ENCODE measurements at places on chromosomes 3 and 15.

DNA sequence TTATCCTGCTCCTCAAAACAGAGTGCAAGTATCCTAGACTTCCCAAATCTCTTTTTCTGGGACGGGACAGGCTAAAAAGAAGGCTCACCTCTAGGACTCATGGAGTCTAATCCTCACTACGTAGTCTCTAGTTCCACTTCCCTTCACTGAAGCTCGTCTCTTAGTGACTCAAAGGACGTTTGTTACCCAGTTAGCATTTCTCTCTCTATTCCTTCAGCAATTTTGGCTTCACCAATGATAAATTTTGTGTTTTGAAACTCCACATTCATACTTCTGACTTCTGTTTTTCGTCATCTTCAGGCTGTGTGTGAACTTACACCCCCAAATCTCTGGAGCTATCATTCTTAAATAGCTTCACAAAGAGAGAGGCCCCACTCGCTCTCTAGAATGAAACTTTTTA, 627.1 kb downstream of the NAALADL2 start:
- no peak for DNase-seq

DNA sequence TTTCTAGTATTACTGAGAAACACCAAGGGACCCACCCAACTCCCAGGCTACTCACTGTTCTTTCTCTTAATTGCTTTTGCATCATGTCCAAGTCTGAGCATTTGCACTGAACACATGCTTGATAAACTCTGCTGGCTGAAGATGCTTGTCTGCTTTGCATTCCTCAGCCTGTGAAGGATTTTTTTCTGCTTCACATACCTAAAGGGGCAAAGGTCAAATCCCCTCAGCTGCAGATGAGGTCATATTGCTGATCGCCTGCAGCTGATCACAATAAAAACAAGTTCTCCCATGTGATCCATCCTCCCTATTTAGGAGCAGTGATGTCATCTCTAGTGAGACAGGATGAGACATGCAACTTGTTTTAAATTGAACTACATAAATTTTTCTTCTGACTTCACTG, 84.6 kb upstream of the DCBLD2 start:
- DNase-seq: no peak

GRCh38 chr15:75178171-75178937, 23.3 kb upstream of the C15orf39 start:
- no peak for DNase-seq

DNA sequence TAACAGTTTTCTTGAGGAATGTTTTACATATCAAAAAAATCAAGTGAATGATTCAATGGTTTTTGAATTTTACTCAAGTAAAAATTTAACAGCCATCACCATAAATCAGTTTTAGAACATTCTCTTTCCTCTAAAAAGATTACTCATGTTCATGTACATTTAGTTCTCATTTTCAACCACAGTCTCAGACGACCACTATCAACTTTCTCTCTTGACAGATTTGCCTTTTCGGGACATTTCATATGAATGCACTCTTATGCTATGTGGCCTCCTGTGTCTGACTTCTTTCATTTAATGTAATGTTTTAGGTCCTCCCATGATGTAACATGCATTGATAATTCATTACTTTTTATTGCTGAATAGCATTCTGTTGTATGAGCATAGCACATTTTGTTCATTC, 309.3 kb upstream of the PLSCR5 start:
- DNase-seq: no peak

- DNase-seq: no peak
Observed at GRCh38 chr15:70260580-70260979, 162.9 kb upstream of the TLE3 start.

GRCh38 chr3:188337232-188337631, 183.3 kb downstream of the LPP start:
- no peak for DNase-seq

DNA sequence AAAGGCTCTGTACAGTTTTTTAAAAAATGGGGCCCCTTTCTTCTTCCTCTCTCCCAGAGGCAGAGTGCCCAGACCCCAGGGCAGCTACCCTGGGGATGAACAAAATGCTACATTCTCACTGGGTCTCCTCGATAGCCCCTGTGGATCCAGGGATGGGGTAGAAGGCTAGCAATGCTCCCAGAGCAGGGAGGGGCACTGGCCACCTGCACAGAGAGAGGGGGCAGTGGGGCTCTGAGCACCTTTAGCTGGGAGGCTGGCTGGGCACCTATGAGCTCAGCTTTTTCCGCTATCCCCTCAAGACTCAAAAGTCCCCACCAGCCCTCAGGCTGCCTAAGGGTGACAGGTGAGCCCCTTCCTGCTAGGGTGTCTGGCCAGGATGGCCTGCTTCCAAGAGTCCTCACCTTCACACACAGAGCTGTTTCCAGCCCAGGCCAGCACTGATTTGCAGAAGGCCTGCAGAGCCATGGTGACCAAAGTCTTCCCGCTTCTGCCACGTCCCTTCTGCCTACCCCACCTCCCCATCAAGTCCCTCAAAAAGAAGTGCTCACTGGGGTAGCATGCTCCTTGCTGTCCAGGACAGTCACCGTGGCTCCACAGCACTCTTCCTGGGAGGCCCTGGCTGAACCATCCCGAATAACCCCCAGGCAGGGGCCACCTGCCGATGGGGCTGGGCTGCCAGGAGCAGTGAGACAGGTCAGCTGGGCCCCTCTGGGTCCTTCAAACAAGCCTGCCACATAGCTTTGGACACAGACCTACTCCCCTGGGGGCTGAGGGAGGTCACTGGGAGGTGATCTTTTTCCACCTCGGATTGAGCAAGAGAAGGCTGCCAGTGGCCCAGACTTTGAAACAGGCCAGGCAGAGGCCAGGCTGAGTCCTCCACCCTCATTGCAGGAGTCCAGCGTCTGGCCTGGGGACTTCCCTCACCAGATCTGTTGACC, 20.4 kb downstream of the BMF start:
- DNase-seq: no peak

GRCh38 chr3:134956395-134956794, 161.3 kb downstream of the EPHB1 start:
- no peak for DNase-seq

- DNase-seq: no peak
Observed at GRCh38 chr3:76353683-76354082, 568.3 kb upstream of the ZNF717 start.

GRCh38 chr3:40192628-40193027, 116.9 kb upstream of the EIF1B start:
- no peak for DNase-seq

- DNase-seq: no peak
Observed at GRCh38 chr3:43366885-43367284, 80.5 kb downstream of the SNRK start.

- DNase-seq: no peak
Observed at GRCh38 chr3:64900617-64901521, 213.1 kb upstream of the ADAMTS9 start.
